T follicular helper cell (primary cell): ENCODE measurements at places on chromosomes 16 and 17.

DNA sequence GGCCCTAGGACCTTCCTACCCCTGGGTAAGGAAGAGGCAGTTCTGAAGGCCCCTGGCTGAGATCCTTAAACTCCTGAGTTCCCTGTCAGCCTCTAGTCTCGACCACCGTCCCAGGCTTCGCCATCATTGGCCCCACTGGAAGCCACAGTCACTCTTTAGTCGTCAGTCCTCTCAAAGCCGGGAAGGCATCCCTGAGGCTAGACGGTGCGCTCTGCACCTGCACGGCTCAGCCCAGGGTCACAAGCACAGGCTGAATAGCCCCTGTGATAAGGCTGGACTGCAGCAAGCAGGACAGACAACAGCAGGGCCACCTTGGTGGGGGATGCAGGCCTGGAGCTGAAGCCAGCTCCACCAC lies 3.3 kb upstream of the HEXIM1 start:
- no peak for DNase-seq

- DNase-seq, result no peak
Observed at GRCh38 chr17:9859781-9860180, 34.1 kb downstream of the GLP2R start.

DNA sequence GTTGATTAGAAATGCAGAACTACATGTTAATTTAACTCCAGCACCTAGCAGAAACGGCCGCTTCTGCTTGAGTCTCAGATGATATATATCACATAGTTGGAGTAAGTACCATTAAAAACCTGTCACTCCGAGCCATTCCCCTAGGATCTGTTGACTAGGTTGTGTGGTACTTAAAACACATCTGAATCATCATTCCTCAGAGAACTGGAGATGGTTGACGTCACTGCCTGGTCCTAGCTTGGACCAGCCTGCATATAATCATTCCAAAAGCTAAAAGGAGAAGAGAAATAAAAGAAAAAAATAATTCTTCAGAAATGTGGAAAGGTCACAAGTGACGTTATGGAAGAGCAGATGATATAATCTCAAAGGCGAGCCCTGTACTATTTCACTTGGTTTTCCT lies 31.3 kb upstream of the RASL10B start:
- no peak for DNase-seq

DNA sequence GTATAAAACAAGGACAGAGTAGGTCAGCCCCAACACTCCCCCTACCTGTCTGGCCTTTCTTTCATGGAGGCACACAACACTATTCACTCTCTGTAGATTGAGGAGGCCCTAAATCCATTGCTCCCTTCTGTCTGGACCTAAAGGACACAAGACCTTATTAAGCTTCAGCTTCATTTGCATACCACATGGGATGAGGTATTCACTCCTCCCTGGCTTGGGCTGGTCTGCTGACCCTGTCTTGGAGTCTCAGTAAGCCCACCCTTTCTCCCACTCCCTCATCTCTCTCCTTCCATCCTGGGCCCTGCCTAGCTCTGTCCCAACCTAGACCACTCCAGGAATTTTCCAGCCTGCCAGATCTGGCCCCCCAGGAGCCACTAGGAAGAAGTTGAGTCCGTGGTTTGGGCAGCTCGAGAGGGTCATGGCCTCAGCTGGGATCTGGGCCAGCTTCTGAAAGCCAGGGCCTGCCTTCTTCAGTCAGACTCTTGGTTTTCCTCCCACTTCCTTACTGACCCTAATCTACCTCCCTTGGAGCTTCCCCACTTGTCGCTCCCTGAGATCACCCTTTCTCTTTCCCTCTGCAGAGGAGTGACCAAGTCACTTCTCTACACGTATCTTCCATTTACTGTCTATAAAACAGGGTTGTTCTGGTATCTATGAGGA lies 6.5 kb upstream of the LLGL1 start:
- DNase-seq, result no peak

DNA sequence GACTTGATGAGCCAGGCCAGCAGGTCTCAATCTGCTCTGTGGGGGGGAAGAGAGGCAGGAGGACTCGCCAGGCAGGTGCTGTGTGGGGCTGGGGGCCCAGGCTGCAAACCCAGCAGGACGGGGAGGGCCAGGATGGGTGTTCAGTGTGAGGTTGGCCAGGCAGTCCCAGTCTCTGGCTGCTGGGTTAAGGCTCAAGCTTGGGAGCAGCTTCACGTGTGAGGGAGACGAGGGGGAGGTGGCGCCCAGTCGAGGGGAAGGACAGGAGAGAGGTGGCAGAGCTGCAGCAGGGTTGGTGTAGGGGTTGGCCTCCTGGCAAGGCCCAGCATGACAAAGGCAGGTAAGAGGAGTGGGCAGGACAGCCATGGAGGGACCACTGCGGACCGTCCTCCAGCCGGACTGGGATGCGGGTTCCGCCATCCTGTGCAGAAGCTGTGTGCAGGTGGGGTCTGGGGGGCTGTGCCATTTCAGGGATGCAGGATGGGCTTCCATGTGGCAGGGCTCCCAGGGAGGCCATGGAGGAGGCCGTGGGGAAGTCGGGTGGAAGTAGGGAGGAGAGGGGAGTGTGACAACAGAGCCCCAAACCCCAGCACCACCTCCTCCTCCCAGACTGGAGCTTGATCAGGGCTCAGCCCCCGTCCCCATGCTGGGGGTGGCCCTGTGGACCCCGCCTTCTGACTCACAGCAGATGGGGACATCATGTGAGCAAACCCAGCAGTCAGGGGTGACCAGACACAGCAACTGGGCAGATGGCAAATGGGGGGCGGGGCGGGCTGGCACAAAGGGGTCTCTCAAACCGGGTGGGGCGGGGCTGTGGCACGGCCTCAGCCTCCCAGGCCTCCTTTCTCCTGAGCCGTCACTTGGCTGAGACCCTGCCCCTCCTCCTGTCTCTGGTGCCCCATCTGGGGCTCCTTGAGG lies 2.8 kb downstream of the ADGRG1 start:
- no peak for DNase-seq

GRCh38 chr16:51553314-51553713 lies 402.2 kb upstream of the SALL1 start:
- no peak for DNase-seq

DNA sequence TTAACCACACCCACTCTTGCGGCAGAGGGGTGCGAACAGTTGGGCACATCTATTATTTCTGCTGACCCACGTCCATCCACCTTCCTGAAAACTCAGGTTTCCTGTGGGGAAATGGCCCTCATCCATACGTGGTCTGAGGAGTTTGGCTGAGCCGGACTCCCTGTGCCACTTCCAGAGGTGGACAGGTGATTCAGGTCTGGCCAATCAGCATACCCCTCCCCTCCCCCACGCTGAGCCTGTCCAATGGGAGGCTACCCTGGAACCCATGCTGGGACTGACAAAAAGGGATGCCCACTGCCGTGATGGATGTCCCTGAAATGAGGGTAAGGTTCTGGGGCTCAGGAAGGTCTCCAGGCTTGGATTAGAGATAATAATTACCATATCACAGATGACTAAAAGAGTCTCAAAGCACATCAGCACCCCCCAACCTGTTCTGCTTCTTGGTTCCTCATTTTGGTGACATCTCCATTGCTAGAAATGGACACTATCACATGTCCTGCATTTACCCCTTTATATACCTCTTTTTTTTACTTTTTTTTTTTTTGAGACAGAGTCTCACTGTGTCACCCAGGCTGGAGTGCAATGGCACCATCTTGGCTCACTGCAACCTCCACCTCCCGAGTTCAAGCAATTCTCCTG lies 5.3 kb upstream of the MAPK7 start:
- DNase-seq, result no peak

DNA sequence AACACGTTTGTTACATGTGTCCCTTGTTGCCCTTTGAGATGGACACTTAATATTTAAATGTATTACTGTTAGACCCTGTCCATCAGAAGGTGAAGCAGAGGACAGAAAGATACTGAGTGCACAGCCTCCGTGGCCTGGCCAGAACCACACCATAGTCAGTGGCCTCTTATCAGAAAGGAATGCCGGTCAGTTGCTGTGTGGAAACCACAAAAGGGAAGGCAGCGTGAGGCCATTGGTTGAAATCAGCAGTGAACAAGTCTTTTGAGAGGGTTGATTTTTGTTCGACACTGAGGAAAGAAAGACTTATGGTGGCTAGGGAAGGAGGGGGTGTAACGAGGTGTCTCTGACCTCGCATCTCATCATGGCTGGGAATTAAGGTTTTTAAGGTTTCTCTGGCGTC lies 85.4 kb upstream of the CLEC18A start:
- DNase-seq, result no peak

- no peak for DNase-seq
Observed at GRCh38 chr17:9684955-9685621, 39.8 kb downstream of the USP43 start.

DNA sequence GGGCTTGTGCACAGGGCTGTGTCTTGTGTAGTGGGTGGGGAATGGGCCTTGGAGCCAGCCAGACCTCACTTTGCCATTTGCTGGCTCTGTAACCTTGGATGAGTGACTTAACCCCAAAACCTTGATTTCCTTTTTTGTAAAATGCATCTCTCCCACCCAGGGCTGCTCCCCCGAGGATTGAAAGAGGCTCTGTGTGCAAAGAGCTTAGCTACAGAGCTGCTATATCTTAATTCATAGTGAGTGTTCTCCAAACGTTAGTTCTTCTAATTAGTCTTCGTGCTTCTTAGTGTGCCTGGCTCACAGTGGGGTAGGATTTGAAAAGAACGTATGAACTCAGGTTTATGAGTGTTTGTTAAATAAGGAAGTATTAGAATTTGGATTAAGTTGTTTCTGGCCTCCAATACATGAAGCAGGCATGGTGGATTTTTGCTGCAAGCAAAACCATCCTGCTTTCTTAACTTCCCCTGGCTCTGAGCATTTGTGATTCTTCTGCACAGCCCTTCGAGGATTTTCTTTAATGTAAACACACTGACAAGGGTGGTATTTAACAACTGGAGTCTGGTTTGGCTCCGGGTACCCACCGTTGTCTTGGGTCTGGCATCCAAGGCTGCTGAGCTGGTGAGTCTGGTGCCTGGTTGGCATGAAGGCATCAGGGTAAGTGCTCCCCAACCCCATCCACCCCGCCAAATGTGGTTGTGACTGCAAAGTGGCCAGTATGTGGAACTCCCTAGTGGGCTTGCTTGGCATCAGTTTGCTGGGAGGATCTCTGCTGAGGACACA lies 29.7 kb downstream of the KSR1 start:
- no peak for DNase-seq

DNA sequence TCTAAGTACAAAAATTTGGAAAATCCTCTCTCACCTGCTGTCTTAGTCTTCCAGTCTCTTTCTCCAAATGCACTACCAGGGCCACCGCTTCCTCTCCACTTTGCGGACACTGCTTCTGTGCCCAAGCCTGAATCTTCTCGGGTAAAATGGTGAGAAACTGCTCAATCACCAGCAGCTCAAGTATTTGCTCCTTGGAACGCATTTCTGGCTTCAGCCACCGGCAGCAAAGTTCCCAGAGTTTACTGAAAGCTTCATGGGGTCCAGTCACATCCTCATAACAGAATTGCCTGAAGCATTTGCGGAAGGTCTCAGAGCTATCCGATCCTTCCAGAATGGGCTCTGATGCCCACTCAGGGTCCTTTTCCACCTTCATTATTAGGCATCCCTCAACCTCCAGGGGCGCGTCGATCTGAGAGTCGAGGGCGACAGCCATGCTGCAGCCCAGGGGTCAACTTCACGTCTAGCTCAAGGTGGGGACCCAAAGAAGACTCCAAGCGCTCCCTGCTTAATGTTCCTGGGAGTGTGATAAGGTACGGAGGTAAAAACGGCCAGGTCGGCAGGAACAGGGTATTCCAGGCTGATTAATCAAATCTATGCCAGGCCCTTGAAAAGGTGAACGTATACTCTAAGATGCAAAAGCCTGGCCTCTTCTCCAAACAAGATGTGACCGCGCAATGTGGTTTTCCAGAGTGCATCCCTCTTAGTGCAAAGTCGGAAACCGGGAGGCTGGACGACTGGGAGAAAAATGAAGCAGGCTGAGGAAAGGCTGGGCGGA lies 763 bp downstream of the ZKSCAN2 start:
- DNase-seq, result no peak

DNA sequence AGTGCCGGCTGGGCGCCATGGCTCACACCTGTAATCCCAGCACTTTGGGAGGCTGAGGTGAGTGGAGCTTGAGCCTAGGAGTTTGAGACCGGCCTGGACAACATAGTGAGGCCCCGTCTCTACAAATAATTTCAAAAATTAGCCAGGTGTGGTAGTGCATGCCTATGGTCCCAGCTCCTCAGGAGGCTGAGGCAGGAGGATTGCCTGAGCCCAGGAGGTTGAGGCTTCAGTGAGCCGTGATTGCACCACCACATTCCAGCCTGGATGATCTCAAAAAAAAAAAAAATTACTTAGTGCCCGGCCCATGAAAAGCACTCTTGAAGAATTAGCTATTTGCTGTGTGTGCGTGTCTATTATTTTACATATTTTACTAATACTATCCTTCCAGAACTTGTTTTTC lies 9.6 kb downstream of the GPRC5C start:
- no peak for DNase-seq

DNA sequence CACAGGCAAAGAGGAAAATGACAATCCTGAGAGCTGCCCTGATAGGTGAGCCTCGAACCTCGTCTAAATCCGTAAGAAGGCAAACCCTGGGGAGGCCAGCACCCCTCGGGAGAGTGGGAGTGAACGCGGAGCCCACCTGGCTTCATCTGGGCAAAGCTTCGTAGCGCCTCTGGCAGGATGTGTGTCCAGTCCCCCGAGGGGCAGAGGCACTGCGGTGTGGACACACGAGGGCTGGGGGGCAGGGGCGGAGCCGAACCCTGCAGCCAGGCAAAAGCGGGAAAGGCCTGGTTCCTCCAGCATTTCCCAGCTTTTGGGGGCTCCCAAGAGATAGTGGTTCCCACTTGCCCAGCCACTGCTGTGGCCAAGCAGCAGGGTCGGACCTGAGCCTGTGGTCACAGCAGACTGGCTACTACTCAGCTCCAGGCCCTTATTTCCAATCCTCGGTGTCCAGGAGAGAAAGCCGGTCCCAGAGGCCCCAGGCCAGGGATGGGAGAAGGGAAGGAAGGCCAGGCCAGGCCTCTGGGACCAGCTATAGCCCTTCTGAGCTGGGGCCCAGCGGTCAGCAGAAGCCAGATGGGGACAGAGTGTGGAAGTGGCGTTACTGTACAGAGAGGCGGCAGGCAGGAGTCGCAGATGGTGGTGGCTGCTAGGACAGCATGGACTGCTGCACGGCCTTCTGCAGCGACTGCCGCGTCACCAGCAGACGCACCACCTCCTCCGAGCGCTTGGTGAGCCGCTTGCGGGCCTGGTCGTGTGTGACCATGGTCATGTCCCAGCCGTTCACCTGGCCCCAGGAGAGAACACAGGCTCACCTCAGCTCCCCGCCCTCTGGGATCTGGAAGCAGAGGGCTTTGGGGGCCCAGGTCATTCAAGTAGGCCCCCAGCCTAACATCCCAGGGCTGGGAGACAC lies 5.0 kb downstream of the TAX1BP3 start:
- no peak for DNase-seq

DNA sequence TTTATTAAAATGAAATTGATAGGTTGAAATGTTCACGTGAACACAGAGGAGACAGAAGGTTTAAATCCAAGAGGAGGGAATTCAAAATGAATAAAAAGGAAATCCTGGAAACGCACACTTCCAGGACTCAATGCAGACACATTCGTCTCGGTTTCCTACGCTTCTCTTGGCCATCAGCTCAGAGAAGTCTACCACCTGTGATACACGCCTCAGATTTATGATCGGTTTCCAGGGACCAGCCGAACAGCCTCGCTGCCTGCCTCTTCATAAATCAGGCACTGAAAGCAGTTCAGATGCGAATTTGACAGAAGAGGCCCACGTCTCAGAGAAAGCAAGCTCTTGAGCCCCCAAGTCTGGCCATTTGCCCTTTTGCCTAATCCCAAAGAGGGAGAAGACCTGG lies 125.5 kb upstream of the IRX3 start:
- DNase-seq, result no peak
